BJ (cell line): ENCODE measurements at places on chromosomes 13 and 19.

GRCh38 chr13:49740870-49741269 is 49.6 kb upstream of the EBPL start:
- no peak for DNase-seq

GRCh38 chr13:101714195-101714594 is 261.7 kb downstream of the ITGBL1 start:
- no peak for DNase-seq

DNA sequence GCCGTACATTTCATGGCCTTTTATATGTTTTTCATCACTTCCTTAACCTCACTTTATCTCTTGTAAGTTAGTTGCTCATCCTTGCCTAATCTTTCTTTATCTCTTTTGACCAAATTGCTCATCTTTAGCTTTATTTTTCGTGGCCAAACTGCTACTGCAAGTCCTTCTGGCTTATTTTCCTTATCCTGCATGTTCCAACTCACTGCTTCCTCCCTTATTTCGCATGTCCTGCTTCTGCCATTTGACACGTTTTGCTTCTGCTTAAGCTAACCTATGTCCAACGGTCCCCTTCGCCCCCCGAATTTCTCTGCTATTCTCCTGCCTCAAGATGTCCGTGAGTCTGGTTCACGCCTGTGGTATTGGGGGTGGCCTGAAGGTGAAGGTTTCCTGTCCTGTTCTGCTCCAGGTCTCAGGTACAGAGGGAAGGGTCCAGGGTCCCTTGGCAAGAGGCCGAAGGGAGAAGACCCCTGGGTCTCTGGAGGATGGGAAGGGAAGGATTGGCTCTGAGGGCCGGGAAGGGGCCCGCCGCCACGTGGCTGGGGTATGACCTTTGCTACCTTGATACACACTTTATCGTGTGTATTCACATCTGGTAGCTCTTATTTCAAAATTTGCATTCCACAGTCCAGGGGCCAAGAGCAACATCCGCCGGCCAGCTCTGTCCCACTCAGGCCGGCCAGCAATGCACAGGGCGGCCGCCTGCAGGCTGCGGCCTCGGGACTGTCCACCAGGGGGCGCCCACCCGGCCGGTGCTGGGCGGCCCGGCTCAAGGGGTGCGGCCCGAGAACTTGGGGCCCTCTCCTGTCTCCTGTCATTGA is 2.9 kb upstream of the C19orf85 start:
- no peak for DNase-seq

GRCh38 chr13:30017880-30018279 is 167.5 kb upstream of the UBL3 start:
- DNase-seq, result no peak

DNA sequence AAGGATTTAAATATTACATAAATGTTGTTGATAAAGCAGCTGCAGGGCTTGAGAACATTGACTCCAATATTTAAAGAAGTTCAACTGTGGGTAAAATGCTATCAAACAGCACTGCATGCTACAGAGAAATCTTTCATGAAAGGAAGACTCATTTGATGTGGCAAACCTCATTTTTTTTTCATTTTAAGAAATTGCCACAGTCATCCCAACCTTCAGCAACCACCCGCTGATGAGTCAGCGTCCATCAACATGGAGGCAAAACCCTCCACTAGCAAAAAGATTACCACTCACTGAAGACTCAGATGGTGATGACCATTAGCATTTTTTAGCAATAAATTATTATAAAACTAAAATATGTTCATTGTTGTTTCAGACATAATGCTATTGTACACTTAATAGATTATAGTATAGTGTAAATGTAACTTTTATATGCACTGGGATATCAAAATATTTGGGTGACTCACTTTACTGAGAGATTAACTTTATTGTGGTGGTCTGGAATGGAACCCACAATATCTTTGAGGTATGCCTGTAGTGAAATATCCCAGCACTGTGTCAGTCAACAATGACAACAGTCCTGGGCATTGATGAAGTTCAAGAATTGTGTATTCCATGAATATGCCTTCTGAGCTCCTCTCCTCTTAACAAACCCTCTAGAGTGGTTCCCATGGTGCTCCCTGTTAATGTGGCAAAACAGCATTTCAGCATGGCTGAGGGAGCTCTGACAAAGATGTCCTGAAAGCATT is 52.4 kb upstream of the SOX21 start:
- no peak for DNase-seq

DNA sequence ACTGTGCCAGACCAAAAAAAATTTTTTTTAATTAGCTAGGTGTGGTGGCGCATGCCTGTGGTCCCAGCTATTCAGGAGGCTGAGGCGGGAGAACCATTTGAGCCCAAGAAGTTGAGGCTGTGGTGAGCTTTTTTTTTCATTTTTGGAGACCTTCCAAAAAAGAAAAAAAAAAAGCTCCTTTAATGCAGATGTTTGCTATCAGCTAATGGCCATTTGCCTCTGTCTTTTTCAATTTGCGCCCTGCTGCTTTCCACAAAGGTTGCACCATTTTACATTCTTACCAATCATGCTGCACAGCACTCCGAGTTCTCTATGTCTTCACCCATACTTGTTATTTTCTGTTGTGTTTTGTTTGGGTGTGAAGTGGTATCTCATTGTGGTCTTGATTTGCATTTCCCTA is 15.6 kb upstream of the SMARCA4 start:
- no peak for DNase-seq

DNA sequence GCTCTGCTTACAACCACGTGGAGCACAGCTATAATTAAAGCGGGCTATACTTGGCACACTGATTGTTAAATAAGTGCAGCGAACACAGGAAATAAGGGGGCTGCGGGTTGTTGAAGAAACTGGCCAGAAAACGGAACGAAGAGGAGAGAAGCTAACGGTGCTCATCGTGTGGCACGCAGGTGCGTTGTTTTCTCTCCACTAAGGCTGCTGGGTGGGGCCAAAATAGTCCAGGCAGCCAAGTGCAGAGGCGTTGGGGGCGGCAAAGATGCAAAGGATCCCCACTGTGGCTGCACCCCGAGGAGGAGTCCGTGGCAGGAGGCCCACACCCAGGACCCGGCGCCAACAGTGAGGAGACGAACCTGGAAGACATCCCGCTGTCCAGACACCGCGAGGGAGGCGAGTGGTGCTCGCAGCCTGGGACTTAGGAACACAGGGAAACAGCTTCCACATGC is 8.1 kb upstream of the ARL11 start:
- DNase-seq, result no peak

DNA sequence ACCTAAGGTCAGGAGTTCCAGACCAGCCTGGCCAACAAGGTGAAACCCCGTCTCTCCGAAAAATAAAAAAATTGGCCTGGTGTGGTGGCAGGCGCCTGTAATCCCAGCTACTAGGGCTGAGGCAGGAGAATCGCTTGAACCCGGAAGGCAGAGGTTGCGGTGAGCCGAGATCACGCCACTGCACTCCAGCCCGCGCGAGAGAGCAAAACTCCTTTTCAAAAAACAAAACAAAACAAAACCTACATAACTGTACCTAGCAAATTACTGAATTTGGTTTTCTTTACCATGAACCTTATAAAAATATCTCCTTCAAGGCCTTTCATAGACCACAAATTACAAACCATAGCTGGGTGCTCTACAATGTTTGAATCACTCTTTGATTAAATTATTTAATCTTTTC is 760 bp downstream of the ZNF91 start:
- DNase-seq, result no peak

- no peak for DNase-seq
Observed at GRCh38 chr19:13807421-13808021, 12.3 kb downstream of the ZSWIM4 start.

GRCh38 chr19:45423033-45423588 is 606 bp downstream of the ERCC1 start:
- no peak for DNase-seq

DNA sequence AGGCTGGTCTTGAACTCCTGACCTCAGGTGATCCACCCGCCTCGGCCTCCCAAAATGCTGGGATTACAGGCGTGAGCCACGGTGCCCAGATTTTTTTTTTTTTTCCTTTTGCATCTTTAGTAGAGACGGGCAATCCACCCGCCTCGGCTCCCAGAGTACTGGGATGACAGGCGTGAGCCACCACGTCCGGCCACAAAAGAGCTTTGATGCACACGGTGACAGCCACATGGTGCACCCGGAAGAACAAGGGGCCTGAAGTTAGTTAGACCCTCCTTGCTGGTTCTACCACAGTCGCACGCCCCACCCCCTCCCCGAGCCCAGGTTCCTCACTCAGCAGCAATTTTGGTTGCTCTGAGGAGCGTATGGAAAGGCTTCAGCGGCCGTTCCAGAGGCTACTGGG is 54.2 kb upstream of the USE1 start:
- no peak for DNase-seq

GRCh38 chr19:18475004-18475453 is 37.1 kb upstream of the ISYNA1 start:
- DNase-seq, result no peak

DNA sequence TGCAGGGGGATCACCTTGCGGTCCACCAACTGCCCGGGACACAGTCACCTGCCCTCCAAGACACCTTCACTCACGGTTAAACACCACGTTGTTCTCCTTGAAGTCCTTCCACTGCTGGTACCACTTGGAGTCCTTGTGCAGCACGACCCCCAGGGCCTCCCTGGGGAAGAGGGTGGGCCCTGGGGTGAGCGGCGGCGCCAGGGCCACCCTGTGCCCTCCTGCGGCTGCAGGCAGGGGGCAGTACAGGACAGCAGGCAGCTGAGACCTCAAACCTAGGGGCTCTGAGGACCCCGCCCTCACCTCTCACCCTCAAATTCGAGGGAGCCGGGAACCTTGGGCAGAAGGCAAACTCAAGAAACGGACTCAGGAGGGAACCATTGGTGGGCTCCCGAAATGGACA is 7.5 kb upstream of the CTXN1 start:
- DNase-seq, result no peak

DNA sequence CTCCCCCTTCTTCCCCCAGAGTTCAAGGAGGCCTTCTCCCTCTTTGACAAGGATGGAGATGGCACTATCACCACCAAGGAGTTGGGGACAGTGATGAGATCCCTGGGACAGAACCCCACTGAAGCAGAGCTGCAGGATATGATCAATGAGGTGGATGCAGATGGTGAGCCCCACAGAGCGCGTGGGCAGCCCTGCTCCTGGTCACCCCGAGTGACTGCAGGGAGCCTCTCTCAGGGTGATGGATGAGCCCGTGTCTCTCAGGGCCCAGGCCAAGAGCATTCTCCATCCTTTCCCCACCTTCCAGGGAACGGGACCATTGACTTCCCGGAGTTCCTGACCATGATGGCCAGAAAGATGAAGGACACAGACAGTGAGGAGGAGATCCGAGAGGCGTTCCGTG is 7.0 kb downstream of the CALM3 start:
- DNase-seq, result no peak

DNA sequence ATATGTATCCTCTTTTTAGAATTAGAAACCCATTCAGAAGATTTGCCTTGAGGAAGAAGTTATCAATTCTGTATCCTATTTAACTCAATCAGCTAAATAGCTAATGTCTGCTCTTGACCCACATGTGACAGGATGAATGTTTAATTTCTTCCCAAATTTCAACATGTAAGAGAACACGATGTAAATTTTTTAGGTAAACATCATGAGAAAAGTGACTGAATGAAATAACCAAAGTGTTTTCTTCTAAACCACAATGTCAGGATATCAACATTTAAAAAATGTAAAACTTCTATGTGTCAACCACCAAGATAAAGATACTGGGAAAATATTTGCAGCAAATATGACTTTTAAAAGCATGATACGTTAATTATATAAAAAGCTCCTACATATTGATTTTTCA is 302.4 kb downstream of the DCT start:
- DNase-seq, result no peak

DNA sequence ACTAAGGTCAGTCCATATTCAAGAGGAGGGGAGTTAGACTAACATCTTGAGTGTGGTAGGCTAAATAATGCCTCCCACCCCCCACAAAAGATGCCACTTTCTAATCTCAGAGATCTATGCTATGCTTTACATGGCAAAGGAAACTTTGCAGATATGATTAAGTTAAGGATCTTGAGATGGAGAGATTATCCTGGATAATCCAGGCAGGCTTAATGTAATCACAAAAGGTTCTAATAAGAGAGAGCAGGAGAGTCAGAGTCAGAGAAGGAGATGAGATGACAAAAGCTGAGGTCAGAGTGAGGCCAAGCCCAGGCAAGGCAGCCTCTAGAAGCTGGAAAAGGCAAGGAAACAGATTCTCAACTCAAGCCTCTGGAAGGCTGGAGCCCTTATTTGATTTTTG is 1011.6 kb downstream of the PCDH9 start:
- no peak for DNase-seq

DNA sequence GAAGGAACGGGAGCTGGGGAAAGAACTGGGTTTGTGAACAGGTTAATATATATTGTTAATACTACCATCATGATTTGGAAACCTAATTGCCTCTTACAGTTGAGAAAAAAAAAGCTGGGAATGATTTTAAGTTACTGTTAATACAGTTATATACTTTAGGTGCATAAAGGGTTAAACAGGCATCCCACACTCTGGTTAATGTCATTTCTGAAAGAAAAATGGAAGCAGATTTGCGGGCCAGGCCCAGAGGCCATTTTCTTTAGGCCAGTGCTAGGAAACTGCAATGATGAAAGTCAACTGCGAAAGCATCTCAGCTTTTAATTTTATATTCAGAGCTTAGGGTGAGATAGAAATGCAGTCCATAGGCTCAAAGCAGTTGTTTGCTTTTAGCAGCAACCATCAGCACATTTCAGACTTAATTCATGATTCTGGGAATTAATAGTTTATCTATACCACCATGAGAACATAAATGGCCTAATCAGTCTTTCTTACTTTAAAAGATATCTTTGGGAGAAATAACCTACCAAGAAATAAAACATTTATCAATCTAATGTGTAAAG is 592.8 kb downstream of the GPC6 start:
- DNase-seq, result no peak

- DNase-seq, result no peak
Observed at GRCh38 chr13:77919246-77919920, 752 bp upstream of the EDNRB start.

GRCh38 chr13:49980266-49980665 is 16.6 kb upstream of the TRIM13 start:
- DNase-seq, result no peak

DNA sequence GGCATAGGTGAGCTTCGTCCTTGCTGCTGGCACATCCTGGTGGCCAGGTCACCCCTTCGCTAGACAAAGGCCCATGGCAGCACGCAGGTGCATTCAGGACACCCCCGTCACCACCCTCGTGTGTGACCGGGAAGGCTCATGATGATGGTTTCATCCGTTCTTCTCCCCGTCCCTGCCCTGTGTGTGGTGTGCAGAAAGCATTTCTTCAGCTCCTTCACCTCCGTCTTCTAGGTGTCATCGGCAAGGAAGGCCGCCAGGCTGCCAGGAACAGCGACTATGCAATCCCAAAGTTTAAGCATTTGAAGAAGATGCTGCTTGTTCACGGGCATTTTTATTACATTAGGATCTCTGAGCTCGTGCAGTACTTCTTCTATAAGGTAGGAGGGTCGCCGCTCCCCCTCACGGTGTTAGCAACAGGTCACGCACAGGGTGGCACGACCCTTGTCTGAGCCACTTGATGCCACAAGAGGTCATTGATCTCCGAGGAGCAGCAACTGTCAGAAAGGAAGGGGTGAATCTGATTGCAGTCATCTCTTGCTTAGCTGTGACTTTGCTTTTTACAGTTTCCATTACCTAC is 111.0 kb upstream of the MCF2L start:
- no peak for DNase-seq
